Right renal cortex interstitium (tissue), 3 donors: ENCODE measurements at places on chromosomes 7 and 10. TPM values are rescaled to one million over a fixed set of nuclear protein-coding genes. Genes with fewer than 3 reads are reported as not detected.

The ZNF804B gene
- polyA plus RNA-seq, result 0.28 TPM

The STAM gene
- 34.7 TPM for polyA plus RNA-seq

DNA sequence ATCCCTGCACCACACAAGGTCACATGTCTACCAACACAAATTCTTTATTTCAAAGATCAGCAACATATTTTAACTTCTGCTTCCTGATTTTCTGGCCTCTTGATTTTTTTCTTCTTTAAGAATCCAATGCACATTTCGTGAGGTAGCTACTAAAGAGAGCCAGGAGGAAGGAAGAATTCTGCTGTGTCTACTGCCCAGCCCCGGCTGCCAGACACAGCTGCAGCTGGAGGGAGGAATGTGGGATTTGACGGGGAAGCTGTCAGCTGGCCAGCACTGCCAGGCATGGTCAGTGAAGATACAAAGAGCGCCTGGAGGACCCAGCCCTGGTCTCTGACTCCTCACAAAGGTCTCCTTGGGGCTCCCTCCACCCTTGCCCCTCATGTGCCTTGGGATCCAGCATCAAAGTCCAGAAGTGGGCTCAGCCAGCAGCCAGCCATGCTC is 6.9 kb upstream of the AOC1 start:
- DNase-seq, result no peak

The PLXDC2 gene
- polyA plus RNA-seq, result 32.4 TPM

GRCh38 chr7:157674715-157675426 is 338.1 kb downstream of the DNAJB6 start:
- no peak for DNase-seq

DNA sequence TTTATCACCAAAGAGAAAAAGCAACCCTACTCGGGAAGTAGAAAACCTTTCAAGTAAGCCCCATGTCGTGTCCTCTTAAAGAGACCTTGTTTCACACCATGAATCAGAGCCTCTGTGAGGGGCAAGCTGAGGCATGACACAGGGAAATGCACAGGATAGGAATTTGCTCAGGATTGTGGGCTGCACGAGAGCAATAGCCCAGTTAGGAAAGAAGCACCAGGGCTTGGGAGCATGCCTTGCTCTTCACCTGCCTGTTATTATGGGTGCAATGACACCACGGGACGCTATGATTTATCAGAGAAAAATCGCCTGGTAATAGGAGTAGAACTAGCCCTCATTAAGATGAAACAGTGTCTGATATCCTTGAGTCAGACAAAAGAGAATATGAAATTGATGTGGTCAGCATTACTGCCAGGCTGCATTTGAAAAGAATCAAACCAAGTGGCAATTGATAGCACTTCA is 562.9 kb upstream of the NRP1 start:
- DNase-seq, result no peak

DNA sequence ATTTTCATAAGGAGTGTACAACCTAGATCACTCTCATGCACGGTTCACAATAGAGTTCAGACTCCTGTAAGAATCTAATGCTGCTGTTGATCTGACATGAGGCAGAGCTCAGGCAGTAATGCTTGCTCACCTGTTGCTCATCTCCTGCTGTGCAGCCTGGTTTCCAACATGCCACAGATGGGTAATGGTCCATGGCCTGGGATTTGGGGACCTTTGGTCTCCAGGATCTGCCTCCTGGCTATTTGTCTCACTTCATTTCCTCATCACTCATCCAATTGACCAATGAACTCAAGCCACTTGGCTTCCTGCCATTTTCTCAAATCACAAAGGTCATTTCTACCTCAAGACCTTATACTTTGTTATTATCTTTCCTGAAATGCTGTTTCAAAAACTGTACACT is 786.1 kb downstream of the ANKRD7 start:
- DNase-seq, result no peak

DNA sequence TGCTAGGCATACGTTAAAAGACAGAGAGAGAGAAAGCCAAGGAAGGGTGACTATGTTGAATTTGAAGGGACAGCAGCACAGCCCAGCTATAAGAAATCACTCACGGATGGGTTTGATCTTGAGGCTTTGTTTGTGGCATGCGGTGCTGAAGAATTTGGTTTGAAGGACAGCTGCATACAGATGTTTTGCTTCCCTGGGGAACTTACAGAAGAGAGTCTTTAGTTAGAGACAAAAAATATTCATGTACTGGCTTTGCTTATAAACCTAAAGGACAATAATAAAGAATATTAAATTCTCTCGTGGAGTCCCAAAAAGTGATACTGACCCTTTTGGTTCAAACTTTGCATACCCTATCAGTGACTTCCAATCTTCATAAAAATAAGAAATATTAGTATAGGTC is 491.4 kb downstream of the NEBL start:
- DNase-seq, result no peak

- no peak for DNase-seq
These were observed 97.2 kb upstream of the LAMB4 start for GRCh38 chr7:108227366-108227765.

DNA sequence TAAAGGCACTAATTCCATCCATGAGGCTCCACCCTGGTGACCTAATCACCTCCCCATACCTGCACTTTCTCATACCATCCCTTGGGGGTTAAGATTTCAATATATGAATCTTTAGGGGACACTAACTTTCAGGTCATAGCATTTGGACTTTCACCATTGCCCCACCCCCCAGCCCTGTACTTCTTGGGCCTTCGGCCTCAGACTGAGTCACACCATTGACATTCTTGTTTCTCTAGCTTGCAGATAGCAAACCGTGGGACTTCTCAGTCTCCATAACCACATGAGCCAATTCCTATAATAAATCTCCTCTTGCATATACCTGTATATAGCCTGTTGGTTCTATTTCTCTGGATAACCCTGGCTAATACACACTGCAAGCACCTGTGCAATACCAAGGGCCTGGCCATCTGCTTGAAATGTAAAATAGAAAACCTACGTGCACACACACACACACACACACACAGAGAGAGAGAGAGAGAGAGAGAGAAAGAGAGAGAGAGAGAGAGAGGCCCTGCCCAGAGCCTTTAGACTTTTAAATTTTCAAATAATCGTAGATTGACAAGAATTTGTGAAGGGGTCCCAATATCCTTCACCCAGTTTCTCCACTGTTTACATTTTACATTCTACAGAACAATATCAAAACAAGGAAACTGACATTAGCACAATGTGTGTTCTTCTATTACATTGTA is 25.3 kb downstream of the ANXA8 start:
- no peak for DNase-seq

DNA sequence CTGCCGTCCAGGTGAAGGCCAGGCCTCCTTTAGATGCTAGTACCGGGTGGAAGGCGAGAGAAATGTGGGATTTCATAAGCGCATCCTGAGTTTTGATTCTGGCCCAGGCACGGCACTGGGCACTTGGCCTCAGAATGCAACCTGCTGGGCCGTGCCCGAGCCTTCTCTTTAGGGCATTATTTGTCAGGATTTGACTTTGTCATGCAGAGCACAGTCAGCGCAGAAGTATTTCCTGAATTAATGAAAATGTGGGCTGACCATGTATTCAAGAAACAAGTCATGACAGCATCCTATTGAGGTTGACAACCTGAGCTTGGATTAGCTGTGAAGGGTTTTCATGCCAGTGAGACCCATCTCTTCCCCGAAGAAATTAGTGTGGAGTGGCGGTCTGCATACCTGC is 34.4 kb downstream of the RCC1L start:
- DNase-seq, result no peak

The IFIT3 gene
- polyA plus RNA-seq, result 19.1 TPM

The VWDE gene
- polyA plus RNA-seq, result 3.8 TPM

DNA sequence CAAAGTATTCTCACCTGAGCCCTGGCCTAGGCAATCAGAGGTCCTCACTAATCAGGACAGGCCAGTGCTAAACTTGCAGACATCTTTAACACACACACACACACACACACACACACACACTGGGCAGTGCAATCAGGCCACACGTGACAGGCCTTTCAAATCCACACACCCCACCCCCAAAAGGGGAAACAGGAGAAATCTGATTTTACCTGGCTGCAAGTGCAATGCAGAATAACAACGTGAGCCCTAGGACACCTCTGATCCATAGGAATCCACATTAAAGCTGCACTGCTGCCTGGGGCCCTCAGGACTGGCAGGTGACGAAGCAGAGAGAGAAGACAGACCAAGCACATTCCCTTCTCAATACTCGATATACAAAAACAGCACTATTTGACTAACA is 218.9 kb downstream of the FAM107B start:
- no peak for DNase-seq

GRCh38 chr10:112471878-112472487 is 25.0 kb downstream of the VTI1A start:
- DNase-seq, result no peak
